ENCODE measurements at places on chromosomes 11 and 22.

DNA sequence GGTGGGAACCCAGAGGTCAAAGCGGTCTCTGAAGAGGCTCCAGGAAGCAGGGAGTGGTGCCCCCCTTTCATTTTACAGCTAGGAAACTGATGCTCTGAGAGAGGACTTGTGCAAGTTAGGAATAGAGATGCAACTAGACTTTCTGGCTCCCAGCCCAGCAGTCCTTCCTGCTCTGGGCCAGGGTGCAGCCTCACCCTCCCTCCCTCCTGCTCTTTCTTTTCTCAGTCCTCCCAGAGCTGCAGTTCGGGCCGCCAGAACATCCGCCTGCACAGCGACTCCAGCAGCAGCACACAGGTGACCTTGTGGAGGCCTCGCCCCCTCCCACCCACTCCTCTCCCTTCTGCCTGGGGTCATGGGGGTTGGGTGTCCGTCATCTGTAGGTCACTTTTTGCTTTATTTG, 51.5 kb downstream of the LHFPL7 start:
- no peaks in the 10 kb centered on the region for H3K36me3 ChIP-seq
- no peak overlapping the region for H3K4me3 ChIP-seq
- DNase-seq, result no peak

DNA sequence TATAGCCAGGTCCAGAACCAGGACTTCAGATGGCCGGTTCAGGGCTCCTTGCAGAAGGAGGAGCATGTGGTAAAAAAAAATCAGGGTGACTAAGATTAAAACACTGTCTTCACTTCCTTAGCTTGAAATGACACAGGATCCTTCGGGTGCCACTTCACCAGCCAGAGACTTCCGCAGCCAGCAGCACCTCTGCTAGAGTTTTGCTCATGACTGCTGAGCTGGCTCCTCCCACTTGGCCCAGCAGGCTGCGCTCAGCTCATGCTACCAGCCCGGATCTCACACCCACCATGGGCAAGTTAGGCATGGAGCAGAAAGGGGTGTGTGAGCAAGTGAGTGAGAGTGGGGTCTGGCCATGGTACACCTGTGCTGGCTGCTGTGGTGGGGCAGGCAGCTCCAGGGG, 6.6 kb upstream of the MS4A18 start:
- H3K4me3 ChIP-seq, result no peak overlapping the region
- H3K27me3 ChIP-seq, result no peaks in the 10 kb centered on the region
- no peaks in the 10 kb centered on the region for H3K36me3 ChIP-seq
- no peak for DNase-seq

DNA sequence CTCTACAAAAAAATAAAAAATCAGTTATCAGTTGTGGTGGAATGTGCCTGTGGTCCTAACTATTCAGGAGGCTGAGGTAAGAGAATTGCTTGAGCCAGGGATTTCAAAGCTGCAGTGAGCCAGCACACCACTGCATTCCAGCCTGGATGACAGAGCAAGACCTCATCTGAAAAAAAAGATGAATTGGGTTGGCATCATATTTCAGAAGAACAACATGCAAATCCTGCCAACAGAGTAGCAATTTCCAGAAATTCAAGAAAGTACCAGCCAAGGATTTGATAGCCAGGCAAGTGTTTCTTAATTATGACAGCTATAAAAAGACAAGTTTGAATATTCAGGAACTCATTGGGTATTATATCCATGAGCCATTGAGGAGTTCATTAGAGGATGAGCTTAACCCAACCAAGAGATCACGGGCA, 75.2 kb downstream of the USP47 start:
- H3K27ac ChIP-seq, result no peak overlapping the region
- H3K4me3 ChIP-seq, result no peak overlapping the region
- no peaks in the 10 kb centered on the region for H3K4me1 ChIP-seq
- H3K36me3 ChIP-seq, result peaks cover 5% of the 10 kb centered on the region

DNA sequence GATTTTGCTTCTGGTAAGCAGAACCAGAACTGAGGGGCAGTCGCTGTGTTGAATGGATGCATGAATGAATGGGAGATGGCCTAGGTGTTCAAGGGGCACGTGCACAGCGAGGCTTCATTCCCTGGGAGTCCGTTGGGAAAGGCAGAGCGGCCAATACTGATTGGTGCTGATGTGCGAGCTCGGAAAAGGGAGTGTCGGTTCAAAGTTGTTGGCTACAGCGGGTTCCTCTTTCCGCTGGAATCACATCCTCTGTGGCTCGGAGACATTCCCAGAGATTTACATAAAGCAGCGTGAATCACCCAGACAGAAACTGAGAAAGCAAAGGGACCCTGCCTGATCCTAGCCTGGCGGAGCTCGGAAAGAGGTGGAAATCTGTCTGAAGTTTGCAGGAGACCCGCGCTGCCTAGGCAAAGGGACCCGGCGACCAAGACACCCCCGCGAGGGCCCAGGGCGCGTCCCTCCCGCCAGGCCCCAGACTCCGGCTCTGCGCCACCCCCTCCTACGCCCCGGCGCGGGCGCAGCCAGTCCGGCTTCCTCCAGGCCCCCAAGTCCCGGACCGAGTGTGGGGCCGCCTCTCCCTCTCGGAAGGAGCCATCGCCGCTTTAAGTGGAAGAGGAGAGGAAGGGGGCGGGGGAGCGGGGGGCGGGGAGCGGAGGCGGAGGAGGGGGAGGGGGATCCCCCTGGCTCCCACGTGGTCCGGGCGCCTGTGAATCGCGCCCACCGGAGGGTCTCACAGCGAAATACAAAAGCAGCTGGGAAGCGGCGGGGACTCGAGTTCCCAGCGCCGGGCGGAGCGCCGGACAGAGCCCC, at the start of gene FJX1:
Gene FJX1 (plus strand): TSS at position 774 of the 810 bp plus-strand sequence. CDS start 177 bp downstream, outside the sequence.
- H3K27ac ChIP-seq, result peak within 1 kb of the TSS; percentile 79
- no peaks in the 10 kb centered on the region for H3K27me3 ChIP-seq
- H3K36me3 ChIP-seq, result no peaks in the 10 kb centered on the region
- H3K4me1 ChIP-seq, result peaks cover 20% of the 10 kb centered on the region

DNA sequence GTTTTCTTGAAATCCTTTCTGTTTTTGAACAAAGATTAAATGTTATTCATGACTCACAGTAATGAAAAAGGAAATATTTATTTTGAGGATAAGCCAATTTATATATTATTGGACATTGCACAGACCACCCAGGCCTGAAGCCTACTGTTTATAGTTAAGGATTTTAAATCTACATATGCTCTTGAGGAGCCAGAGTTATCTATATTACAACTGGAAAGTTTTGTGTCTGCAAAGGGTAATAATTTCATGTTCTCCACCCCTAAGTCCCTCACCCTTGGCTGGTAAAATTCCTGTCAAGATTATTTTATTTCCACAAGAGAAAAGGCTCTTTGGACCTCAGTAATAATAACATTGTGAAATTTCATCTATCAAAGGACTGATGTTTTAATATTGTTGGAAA, 228.2 kb downstream of the TMEM135 start:
- H3K4me3 ChIP-seq, result no peak overlapping the region
- no peaks in the 10 kb centered on the region for H3K27me3 ChIP-seq
- no peak for DNase-seq
- H3K27ac ChIP-seq, result no peak overlapping the region

DNA sequence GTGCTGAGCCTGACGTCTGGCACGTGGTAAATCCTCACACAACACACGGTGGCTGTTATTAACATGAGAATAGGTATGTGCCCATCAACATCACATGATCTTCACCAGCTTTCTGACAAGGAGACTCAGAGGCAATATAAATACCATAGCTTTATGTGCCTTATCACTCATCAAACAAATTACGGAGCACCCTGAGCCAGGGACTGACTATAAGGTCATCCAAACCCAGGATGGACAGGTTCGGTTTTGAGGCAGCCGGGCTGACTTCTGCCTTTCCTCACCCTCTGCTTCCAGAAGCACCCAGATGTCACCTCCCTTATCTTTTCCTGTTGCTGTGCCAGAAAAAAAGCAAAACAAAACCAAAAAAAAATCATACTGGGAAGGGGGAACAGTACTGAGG, 5.7 kb upstream of the PLAAT3 start:
- no peak overlapping the region for H3K4me3 ChIP-seq
- no peak overlapping the region for H3K27ac ChIP-seq
- H3K27me3 ChIP-seq, result no peaks in the 10 kb centered on the region
- no peaks in the 10 kb centered on the region for H3K36me3 ChIP-seq

DNA sequence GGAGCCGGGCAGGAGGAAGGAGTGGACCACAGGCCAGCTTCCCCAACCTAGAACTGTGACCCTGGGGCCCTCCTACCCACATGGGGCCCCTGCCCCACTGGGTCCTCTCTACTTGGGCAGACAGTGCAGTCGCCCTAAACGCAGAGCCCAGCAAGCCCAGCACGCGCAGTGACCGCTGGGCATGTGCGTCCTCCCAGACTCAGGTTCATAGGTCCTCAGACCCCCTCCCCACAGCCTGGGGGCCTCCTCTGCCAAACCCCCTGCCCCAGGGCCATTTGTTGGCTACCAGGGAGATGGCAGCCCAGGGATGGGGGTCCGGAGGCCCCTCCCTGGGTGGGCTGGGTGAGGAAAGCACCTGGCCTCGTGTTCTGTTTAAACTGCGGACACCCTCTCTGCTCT, 23.9 kb downstream of the RTN4R start:
- H3K27me3 ChIP-seq, result no peaks in the 10 kb centered on the region
- no peaks in the 10 kb centered on the region for H3K36me3 ChIP-seq
- H3K4me1 ChIP-seq, result peaks cover 25% of the 10 kb centered on the region
- no peak for DNase-seq
- H3K4me3 ChIP-seq, result no peak overlapping the region

DNA sequence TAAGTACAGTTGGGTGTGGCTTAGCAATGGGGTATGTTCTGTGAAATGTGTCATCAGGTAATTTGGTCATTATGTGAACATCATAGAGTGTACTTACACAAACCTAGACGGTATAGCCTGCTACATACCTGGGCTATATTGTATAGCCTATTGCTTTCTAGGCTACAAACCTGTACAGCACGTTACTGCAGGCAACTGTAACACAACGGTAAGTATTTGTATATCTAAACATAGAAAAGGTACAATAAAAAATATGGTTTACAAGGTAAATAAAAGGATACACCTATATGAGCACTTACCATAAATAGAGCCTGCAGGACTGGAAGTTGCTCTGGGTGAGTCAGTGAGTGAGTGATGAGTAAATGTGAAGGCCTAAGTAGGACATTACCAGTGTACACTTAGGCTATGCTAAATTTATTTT, 73.1 kb upstream of the GDPD4 start:
- no peak overlapping the region for H3K4me3 ChIP-seq
- H3K27me3 ChIP-seq, result no peaks in the 10 kb centered on the region
- H3K36me3 ChIP-seq, result no peaks in the 10 kb centered on the region
- peaks cover 16% of the 10 kb centered on the region for H3K4me1 ChIP-seq

DNA sequence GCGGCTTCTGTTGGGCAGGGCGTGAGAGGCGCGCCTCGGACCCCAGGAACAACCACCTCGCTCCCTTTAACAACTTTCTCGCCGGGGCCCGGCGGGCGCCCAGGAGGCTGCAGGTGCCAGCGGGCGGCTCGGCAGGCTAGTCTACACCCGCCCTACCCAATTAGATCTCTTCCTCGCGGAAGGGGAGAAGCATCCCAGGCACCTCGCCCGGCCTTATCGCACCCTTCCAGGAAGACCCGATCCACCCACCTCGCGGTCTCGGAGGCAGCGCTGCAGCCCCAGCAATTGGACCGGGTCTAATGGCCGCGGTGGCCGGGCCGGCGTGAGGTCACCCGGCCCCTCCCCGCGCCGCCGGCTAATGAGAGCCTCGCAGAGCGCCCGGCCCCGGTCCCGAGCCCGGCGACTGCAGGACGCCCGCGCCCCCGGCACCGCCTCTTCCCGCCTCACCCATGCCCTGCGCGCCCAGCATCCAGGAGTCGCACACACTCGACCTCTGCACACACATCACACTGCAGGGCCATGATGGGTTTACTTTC, at the start of gene PLAAT3:
Gene PLAAT3 (minus strand): TSS at position 298 of the 536 bp plus-strand sequence. CDS start 419 bp downstream, outside the sequence.
- H3K27ac ChIP-seq, result peak within 1 kb of the TSS; percentile 88
- H3K27me3 ChIP-seq, result no peaks in the 10 kb centered on the region
- no peak for DNase-seq

GRCh38 chr11:118314988-118315411, 10.5 kb downstream of the CD3E start:
- H3K4me1 ChIP-seq, result peaks cover 28% of the 10 kb centered on the region
- H3K27me3 ChIP-seq, result peaks cover 48% of the 10 kb centered on the region
- no peak overlapping the region for H3K4me3 ChIP-seq
- DNase-seq, result no peak
- H3K36me3 ChIP-seq, result no peaks in the 10 kb centered on the region

GRCh38 chr11:35330156-35330889, 89.0 kb downstream of the SLC1A2 start:
- no peaks in the 10 kb centered on the region for H3K27me3 ChIP-seq
- no peak overlapping the region for H3K4me3 ChIP-seq
- H3K4me1 ChIP-seq, result peaks cover 20% of the 10 kb centered on the region
- no peak overlapping the region for H3K27ac ChIP-seq

GRCh38 chr11:45259592-45259991, 26.5 kb downstream of the SYT13 start:
- no peak overlapping the region for H3K4me3 ChIP-seq
- peaks cover 59% of the 10 kb centered on the region for H3K27me3 ChIP-seq
- DNase-seq, result no peak
- H3K4me1 ChIP-seq, result no peaks in the 10 kb centered on the region

DNA sequence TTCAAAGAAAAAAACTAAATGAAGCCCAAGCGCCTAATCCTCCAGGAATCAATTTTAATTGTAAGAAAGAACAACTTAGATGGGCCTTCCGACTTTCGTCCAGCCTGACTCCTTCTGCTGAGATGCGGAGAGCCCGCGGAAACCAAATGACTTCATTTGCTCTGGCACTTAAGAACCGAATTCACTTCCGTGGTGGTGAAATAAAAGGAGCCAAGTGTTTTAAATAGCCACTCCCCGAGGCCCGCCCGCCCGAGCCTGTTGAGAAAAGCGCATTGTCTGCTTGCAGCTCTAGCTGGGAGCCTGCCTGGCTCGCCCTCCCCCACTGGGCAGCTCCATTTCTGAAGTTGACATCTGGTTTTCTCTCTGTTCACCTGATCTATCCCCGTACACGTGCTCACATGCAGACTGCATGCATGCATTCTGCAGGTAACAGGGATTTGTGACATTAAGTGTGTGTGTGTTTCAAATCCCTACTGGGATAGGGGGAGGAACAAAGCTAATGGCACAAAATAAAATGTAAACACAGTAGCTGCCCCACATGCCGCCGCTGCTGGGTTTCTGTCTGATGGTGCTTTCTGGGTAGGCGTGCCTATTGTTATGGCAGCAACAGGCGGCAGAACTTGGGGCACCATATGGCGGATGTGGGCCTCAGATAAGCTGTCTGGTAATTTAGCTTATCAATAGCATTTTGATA, 6.2 kb downstream of the TEAD1 start:
- H3K27me3 ChIP-seq, result no peaks in the 10 kb centered on the region
- peaks cover 83% of the 10 kb centered on the region for H3K4me1 ChIP-seq
- H3K4me3 ChIP-seq, result peak overlapping the region; percentile 10
- DNase-seq, result peak; percentile 27

GRCh38 chr11:95566211-95566610, 223.4 kb downstream of the FAM76B start:
- H3K4me3 ChIP-seq, result no peak overlapping the region
- H3K36me3 ChIP-seq, result no peaks in the 10 kb centered on the region
- DNase-seq, result no peak
- peaks cover 16% of the 10 kb centered on the region for H3K4me1 ChIP-seq
- H3K27ac ChIP-seq, result no peak overlapping the region
